ENCODE measurements at places on chromosomes 7 and 10.

- DNase-seq = no peak
Observed at GRCh38 chr10:132685101-132685891, 100.7 kb downstream of the NKX6-2 start.

- DNase-seq = no peak
Observed at GRCh38 chr7:96316949-96317348, 4.9 kb downstream of the SLC25A13 start.

- no peak for DNase-seq
Observed at GRCh38 chr7:156184164-156184563, 371.9 kb upstream of the SHH start.

DNA sequence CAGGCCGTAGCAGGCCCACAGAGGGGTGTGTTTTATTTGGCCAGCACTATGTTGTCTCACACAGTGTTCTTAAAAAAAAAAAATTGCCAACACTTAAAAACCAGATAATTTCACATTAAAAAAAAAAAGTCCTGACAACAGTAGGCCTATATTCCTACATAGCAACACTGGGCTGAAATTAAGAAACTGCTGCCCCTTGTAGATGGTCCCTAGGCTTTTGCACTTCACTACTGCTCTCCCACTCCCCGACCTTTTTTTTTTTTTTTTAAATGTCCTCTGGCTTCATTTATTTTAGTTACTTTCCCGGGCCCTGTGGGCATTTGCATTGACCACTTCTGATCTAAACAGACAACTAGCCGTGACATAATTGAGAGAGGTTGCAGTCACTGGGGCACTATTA lies 36.0 kb downstream of the SPAG6 start:
- no peak for DNase-seq

DNA sequence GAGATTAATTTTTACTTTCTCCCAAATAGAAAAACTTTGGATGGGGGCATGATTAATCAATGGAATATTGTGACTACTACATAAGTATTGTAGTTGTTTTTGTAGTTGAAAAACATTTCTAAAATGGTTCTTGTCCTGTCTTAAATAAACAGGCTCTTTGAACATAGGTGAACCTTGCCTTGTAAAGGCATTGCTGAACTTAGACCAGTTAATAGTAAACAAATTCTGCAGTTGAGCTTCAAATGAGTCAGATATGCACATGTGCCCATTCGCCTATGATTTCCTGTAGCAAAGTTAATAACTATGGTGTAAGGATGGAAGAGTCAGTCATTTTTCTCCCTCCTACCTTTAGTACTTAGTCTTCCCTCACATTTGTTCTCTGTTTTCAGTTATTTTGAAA lies 22.6 kb downstream of the CUTC start:
- no peak for DNase-seq

- DNase-seq = no peak
Observed at GRCh38 chr7:147193476-147193875, 1076.9 kb downstream of the CNTNAP2 start.

- no peak for DNase-seq
Observed at GRCh38 chr10:35606430-35606829, 1.3 kb downstream of the GJD4 start.

- DNase-seq = no peak
Observed at GRCh38 chr10:59582780-59583179, 126.9 kb downstream of the SLC16A9 start.

DNA sequence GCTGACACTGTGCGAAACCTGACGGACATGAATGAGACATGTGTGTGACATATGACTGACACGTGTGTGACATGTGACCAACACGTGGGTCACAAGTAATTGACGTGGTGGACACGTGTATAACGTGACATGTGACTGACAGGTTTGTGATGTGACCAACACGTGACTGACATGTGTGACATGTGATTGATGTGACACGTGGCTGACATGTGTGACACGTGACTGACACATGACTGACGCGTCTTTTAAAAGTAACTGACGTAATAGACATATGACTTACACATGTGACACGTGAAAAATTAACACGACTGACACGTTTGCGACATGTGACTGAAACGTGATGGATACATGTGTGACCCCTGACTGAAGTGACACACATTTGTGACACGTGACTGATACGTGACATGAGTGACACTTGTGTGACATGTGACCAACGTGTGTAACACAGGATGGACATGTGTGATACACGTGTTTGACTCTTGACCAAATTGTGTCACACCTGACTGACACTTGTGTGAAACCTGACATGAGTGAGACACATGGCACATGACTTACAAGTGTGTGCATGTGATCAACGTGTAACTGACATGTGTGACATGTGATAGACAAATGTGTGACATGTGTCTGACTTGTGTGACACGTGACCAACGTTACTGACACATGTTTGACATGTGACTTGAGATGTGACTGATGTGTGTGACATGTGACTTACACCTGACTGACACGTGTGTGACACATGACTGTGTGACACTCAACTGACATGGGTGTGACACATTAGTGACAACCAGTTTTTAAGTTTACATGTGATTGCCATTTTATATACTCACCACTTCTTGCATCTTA lies 56.9 kb downstream of the ZNF92 start:
- no peak for DNase-seq

- no peak for DNase-seq
Observed at GRCh38 chr7:41385996-41386395, 316.9 kb downstream of the INHBA start.

- DNase-seq = no peak
Observed at GRCh38 chr10:122939856-122940543, 14.0 kb downstream of the C10orf88 start.

DNA sequence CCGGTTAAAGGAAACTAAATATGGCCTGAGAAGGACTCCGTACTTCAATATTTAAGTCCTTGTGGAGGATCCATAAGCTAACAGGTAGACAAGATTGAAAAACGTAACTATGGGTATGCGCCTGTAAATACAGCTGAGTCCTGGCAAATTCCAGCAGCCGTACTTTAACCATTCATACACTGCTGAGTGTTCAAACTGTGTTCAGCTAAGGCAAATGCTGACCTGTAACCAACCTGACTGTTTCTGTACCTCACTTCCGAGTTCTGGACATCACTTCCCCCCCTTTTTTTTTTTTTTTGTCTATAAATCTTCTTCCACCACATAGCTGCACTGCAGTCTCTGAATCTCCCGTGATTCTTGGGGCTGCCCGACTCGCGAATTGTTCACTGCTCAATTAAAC lies 69.1 kb downstream of the SRPK2 start:
- no peak for DNase-seq

GRCh38 chr10:44056206-44056605 lies 328.7 kb downstream of the CXCL12 start:
- no peak for DNase-seq
